ENCODE measurements at places on chromosomes 7 and 10. TPM values are rescaled to one million over a fixed set of nuclear protein-coding genes. Genes with fewer than 3 reads are reported as not detected.

Gene COL1A2
- 747 TPM for total RNA-seq

- DNase-seq, result no peak
Measured at GRCh38 chr10:114665406-114665805, 7.3 kb upstream of the ABLIM1 start.

GRCh38 chr7:150439967-150440366, 10.5 kb upstream of the GIMAP8 start:
- DNase-seq, result no peak

GRCh38 chr7:23161482-23161881, 20.4 kb upstream of the NUP42 start:
- no peak for DNase-seq

GRCh38 chr7:6530626-6531491, 20.4 kb downstream of the GRID2IP start:
- DNase-seq, result no peak

GRCh38 chr10:130804778-130805634, 506.5 kb downstream of the TCERG1L start:
- no peak for DNase-seq

GRCh38 chr10:121974535-121975294, at the start of gene NSMCE4A:
Gene NSMCE4A (minus strand): TSS chr10:121975217. CDS start chr10:121975165, 52 bp downstream.
- peak; percentile 36 for DNase-seq

DNA sequence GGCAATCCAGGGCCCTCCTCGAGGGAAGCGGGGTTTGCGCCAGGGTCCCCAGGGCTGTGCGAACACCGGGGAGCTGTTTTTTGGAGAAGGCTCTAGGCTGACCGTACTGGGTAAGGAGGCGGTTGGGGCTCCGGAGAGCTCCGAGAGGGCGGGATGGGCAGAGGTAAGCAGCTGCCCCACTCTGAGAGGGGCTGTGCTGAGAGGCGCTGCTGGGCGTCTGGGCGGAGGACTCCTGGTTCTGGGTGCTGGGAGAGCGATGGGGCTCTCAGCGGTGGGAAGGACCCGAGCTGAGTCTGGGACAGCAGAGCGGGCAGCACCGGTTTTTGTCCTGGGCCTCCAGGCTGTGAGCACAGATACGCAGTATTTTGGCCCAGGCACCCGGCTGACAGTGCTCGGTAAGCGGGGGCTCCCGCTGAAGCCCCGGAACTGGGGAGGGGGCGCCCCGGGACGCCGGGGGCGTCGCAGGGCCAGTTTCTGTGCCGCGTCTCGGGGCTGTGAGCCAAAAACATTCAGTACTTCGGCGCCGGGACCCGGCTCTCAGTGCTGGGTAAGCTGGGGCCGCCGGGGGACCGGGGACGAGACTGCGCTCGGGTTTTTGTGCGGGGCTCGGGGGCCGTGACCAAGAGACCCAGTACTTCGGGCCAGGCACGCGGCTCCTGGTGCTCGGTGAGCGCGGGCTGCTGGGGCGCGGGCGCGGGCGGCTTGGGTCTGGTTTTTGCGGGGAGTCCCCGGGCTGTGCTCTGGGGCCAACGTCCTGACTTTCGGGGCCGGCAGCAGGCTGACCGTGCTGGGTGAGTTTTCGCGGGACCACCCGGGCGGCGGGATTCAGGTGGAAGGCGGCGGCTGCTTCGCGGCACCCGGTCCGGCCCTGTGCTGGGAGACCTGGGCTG, 26.0 kb downstream of the PRSS2 start:
- no peak for DNase-seq

Gene MRC1
- 49.2 TPM for total RNA-seq

DNA sequence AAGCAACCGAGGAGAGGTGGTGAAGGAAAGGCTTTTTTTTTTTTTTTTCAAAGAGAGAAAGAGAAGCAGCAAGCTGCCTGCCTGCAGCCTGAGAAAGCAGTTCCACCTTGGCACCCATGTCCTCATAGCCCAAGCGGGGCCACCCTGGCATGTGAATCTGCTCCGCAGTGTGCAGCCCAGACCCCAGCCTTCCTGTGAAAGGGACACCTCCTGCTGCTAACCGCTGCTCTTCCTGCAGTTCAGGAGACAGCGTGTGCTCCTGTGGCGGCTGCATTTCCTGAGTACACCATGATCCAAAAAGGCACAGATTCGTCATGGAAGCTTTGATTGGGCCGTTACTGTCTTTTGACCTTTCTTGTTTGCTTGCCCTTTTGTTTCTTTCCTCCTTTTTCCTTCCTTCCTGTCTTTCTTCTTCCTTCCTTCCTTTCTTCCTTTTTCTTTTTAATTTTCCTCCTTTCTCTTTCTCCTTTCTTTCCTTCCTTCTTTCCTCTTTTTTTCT, 38.1 kb downstream of the IKZF1 start:
- DNase-seq, result no peak

Gene TMEM139
- 3.9 TPM for total RNA-seq

DNA sequence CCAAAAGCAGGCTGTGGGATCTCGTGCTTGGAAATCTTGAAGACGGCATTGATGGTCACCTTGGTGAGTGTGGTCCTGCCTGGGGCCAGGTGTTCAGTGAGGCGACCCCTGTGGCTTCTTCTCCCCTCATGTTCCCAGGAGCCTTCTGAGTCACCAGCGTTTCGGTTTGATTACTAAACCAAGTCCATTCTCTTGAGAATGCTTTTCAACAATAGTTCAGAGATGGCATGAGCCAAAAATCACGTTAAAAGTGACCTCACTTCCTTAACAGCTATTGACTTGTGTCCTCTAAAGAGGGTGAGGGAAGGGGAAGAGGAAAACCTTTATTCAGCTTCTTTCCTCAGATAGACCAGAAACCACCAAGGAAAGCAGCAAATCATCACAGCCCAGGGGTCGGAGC, 315.2 kb downstream of the GATA3 start:
- DNase-seq, result no peak

Gene APBB1IP
- 8.4 TPM for total RNA-seq

DNA sequence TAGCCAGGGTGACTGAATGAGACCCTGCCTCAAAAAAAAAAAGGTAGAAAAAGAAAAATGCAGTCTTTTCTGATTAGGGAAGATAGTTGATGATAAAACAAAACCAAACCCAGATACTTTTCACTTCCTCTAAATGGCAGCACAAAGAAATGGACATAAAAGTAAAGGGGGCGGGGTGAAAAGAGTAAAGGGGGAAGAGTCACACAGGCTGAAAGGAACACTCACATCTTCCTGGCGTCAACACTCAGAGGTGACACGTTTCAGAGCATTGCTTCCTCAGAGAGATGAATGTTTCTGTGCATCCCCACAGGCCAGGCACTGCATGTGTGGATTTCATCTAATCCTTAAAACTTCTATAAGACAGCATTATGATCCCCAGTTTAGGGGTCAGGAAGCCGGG, 81.2 kb downstream of the HIPK2 start:
- no peak for DNase-seq

Gene HTRA1
- total RNA-seq, result 182 TPM

DNA sequence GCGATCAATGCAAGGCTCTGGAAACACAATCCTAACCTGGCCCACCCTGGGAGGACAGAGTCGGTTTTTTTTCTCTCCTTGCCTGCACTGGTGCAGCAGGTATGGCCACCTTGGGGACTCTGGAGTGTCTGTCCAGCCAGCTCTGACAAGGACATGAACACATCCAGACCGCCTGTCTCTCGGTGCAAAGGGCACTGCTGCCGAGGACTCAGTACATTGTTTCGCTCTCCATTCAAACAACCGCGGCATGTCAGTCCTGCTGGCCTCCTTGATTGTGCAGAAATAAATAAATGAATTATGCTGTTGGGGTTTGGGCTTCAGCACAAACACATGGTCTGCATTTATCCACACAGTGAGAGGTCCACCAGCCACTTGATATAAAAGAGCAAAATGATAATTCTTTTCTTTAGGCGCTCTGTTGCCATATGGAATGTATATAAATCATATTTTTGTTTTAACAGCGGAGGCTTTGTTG, 565.2 kb downstream of the KCNMA1 start:
- DNase-seq, result no peak

DNA sequence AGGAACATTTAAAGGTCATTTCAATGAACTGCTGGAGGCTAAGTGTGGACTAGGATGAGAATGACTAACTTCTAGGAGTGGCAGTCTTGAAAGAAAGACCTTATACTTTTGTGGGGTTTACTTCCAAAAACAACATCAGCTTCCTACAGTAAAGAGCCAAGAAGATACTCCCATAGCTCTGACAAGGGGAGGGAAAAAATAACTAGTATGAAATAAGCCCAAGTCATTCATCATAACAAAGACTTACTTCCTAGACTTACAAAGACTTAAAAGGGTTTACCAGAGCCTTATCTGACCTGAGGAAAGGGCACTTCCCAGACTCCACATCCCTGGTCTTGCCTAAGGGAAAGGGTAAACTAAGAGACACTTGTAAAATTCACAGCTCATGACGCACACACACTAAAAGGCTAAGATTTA, 31.7 kb downstream of the ARHGAP12 start:
- DNase-seq, result no peak

Gene ASB15
- not detected for total RNA-seq

- DNase-seq, result no peak
Measured at GRCh38 chr10:113947184-113948041, 93.0 kb downstream of the NHLRC2 start.

Gene MPP7
- total RNA-seq, result 4.6 TPM

DNA sequence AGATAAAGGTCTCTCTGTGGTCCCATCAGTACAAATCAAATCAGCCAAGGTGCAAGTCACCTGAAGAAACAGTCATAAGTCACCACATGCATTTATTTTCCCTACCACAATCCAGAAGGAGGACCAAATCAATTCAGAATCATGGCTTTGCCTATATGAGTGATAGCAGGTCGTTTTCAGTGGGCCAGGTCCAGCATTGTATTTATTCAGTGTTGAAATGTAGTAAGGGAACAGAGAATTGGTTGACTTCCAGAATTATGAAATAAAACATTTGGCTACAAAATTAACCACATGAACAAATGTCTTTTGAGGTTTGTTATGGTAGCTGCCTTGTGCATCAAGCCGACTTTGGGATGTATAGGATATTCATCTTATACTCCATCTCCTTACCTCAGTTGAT, 88.4 kb downstream of the POLR1F start:
- no peak for DNase-seq

Gene CPN1
- not detected for total RNA-seq

DNA sequence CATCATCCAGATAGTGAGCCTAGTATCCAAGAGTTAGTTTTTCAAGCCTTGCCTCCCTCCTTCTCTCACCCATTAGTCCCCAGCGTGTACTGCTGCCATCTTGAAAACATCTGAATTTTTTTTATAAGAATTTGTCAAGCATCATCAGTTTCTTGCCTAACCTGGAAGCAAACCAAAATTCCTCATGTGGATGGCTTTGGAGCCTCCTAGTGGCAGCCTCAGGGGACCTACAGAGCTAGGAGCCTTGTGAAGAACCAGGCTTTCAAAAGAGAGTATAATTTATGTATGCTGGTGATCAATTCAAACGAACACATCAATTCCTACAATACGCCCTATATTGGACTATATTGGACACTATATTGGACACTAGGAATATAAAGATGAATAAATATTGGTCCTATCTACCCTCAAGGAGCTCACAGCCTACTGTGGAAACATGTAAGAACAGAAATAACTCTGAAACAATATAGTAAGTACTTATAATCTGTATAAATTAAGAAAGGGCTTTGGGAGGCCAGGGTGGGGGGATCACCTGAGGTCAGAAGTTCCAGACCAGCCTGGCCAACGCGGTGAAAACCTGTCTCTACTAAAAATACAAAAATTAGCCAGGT, 63.4 kb downstream of the HPSE2 start:
- no peak for DNase-seq

DNA sequence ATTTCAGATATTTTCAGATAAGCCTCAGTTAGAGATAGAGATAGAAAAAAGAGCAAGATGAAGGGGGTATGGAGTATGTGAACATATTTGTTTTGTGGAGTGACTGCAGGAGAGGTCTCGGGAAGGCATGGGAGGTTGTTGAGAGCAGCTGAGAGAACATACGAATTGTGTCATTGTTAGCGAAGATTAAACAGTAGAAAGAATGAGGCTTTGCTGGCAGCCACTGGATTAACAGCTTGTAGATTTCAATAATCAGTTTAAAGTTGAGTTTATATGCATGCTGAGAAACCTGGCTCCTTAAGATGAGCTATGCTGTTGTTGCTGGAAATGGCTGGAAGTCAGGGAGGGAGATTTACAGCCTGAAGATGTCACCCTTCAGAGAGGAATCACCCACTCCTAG, 100.9 kb upstream of the SORCS3 start:
- no peak for DNase-seq

Gene PTPRN2
- total RNA-seq, result 6.6 TPM

Gene SSC4D
- 0.84 TPM for total RNA-seq

Gene KLLN
- 0.90 TPM for total RNA-seq

Gene KIF20B
- total RNA-seq, result 4.8 TPM

DNA sequence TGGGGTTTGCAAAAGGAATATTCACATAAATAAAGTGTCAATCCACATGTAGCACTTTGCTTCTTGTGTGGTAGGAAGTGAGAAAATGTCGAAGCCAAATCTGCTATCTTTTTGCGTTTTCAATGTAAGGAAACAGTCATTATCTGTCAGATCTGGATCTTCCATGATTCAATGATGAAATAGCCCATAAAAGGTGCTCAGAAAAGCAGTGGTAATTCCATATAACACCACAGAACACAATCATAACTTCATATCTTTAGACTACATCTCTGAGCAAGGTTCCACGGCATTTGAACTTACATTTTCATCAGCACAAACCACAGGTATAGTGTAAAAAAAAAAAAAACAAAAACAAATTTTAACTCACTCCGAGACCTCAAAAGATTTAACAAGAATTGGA, 39.9 kb upstream of the EGR2 start:
- DNase-seq, result no peak

- DNase-seq, result no peak
Measured at GRCh38 chr10:95236068-95236903, 42.2 kb downstream of the ACSM6 start.

DNA sequence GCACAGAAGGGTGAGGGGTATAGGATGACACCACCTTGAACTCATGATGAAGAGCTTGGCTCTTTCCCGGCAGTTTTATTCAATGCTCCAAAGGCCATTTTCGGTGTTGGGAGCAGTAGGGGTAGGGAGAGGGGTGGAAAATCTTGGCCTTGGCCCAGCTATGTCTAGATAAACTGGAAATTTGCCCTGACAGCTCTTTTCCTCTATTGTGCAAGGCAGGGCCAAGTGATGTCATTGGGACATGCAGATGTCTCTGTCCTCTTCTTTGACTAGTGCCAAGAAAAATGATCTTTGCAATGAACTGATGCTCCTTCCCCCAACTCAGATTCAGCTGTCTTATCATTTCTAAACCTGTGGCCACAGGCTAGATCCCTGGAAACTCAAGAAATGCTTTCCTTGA, 27.7 kb upstream of the PRKCQ start:
- DNase-seq, result peak; percentile 13

- DNase-seq, result no peak
Measured at GRCh38 chr10:72270607-72271281, 3.0 kb upstream of the DDIT4 start.

Gene MCM10
- total RNA-seq, result 0.22 TPM

DNA sequence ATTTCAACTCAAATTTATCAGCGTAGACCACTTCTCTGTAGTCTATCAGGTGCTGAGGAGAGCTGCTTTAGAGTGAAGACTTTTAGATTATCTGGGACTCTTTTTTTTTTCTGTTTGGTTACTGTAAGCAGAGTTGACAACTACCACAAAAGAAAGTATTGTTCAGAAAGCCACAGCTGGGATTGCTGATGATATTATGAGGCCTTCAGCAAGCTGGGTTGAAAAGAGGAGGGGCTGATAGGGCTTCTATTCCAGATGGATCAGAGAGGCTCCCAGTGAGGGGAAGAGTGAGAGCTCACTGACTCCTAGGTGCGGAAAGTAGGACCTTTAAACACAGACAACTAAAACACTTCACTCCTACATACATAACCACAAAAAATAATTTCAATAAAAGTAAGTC, 188.5 kb upstream of the FERD3L start:
- no peak for DNase-seq

Gene ADAMTS14
- total RNA-seq, result 8.3 TPM
